ENCODE measurements at places on chromosomes 1 and 21.

- no peak for DNase-seq
These were observed 245.0 kb downstream of the FGGY start for GRCh38 chr1:59541891-59542290.

GRCh38 chr1:30106125-30106524 is 617.3 kb downstream of the MATN1 start:
- DNase-seq, result no peak

- DNase-seq, result no peak
These were observed 3.8 kb downstream of the AGO1 start for GRCh38 chr1:35886577-35887431.

DNA sequence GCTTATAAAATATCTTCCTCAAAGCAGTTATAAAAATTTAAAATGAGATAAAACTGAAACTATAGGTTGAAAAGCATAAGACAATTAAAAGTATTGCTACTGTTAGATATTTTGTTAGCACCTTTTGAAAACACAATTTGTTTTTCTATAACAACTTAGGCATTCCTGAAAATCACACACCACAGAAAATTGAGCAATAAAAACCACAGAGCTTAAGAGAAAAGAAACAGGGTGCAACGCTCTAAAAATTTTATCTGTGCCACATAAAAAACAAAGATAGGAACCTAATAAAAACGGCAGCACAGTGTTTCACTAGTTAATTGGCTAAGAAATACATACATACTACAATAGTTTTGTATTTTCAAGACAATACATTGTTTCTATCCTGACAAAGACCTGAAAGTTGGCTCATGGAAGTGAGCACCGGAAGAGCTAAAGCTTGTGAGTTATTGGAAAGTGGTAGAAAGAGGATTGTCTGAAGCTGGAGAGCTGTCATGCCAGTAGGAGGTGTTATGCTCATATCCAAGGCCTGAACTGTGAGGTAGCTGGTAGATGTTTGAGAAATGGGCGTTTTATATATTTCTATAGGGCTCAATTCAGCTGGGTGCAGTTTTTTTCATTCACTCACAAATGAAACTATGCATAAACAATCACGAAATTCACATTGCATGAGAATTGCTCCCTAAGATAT is 45.8 kb downstream of the RGS7 start:
- no peak for DNase-seq

- no peak for DNase-seq
These were observed 342.1 kb downstream of the NEGR1 start for GRCh38 chr1:71940261-71940660.

GRCh38 chr1:90712153-90712856 is 4.8 kb downstream of the BARHL2 start:
- no peak for DNase-seq

DNA sequence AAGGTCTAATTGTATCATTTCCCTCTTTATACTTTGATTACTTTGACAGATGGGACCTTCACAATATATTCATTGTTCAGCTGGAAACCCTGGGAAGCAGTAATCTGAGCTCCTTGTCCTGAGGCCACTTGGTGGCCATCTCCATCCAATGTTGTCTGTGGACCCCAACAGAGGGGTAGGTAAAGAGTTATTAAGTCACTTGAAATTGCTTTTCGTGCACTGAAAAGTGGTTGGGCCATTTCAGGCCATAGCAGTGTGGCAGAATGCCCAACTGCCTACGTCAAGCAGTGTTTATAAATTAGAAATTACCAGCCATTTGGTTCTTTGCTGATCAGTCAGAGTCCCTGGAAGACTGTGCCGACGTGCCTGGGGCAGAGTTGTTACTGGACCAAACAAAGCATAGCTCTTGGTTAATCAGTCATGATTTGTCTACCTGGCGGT is 308.3 kb upstream of the USP25 start:
- no peak for DNase-seq

DNA sequence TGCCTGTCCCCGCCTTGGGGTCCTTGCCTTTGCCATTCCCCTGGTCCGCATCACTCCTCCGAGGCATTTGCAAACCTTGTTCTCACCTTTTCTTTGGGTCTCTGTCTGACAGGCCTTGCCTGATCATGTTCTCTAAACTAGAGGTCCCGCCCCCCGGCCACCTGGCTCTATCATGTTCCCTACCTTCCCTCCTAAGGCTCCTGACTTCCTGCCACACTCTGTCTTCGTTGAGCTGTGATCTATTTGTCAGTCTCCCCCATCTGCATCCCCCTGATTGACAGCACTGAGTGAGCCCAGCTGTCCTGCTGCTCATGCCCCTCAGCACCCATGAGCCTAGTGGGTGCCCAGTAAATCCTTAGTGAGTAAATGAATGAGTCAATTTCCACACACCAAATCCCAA is 22.8 kb downstream of the ERG start:
- no peak for DNase-seq

DNA sequence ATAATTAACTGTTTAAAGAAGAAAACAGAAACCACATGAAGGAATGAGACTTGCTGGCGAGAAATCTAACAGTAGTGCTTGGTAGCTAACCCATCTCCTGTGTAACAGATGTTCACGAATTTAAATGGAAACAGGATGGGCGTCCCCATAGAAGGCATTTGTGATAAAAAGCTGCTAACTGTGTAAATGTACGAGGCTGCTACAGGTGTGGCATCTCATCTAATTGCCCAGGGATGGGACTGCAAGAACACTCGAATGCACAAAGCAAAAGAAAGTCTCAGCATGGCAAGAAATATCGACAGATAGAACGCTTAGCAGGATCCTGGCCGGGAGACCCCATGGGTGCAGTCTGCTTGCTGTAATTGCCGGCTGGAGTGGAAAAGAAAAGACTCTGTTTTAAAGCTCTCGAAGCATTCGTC is 112.7 kb downstream of the RUNX1 start:
- no peak for DNase-seq

DNA sequence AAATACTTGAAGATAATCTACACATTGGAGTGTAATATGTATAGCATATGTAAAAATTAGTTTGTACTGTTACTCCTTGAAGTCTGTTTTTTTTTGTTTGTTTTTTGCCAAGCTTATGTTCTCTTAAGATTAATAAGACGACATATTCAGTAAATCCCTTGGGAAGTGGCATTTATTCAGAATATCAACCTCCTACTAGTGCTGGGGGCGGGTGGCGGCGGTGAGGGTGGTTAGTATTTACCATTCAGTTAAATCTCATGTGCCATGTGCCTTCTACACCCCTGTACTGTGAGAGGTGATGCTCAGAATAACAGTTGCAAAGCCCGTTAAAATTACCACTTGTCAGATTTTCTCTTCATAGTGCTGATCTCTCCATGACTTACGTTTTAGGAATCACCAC is 3.0 kb downstream of the BACH1 start:
- DNase-seq, result no peak

- DNase-seq, result no peak
These were observed 33.3 kb upstream of the HNRNPU start for GRCh38 chr1:244897476-244898254.

DNA sequence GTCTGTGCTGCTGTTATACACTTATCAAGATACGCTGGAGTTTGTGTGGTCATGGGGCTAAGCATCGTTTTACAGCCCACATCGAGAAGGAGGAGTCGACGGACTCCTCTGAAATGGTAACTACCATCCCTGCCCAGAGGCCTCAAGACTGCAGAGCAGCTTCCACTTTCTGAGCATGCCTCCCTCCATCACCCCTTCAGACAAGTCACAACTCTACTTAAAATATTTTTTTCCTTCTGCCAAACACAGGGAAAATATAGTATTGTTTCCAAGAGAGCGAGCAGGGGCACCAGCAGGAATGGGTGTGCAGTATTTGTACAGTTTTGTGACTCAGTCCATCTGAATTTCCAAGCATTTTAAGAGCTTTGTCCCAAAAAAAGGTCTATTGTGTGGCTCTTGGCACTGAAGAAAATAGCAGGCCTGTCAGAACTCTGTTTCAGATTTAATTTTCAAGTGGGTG is 14.1 kb downstream of the EVA1C start:
- DNase-seq, result no peak

GRCh38 chr1:182281541-182281940 is 110.0 kb downstream of the GLUL start:
- no peak for DNase-seq

DNA sequence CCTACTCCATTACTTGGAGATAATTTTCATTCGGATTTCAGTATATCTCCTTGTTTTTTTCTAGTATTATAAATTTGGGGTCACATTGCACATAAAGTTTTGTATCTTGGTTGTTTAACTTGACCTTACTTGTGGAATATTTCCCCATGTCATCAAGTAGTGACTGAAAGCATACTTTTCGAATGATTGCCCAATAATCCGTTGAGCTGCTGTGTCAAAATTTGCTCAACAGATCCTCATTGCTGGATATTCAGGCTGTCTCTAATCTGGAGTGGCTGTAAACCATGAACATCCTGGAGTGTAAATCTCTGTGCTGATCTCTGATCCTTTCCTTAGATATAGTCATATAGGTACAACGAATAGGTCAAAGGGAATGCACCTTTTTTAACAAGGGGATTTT is 4.9 kb downstream of the NIPAL3 start:
- DNase-seq, result no peak

DNA sequence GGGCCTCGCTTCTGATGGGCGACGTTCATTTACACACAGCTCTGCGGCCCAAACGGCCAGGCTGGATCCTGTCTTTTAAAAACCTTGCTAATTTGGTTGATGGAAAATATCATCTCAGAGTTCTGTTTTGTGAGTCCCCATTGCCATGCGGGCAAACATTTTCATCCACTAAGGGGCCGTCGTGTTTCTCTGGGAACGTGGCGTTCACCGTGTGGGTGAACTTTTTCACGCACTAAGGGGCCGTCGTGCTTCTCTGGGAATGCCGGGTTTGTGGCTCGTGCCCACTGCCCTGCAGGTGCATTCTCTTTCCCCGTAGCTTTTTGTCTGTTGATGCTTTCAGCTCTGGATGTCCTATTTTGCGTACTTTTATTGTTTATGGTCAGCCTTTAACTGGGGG is 6.8 kb downstream of the COL18A1 start:
- no peak for DNase-seq

DNA sequence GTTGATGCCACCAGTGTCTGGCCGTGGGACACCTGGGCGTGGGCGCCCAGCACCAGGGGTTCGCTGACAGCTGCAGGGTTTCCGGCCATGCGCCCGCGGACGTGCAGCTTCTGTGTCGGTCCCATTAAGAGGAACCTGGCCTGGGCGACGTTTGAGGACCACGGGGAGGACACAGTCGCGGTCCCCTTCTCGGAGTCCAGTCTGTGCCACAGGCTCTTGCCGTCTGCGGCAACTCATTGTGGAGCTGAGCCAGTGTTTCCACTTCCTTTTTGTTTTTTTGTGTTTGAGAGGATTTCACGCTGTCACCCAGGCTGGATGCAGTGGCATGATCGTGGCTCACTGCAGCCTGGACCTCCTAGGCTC is 1.6 kb upstream of the C1orf159 start:
- no peak for DNase-seq

- no peak for DNase-seq
These were observed 82.3 kb downstream of the PLPP3 start for GRCh38 chr1:56496821-56497772.

Measured in stimulated activated CD8-positive, alpha-beta memory T cell treated with anti-CD3 and anti-CD28 coated beads, Interleukin-12 subunit alpha, Interleukin-12 subunit beta, amount 100 ng/mL, for 1 hour (primary cell).